Epithelial cell of prostate (primary cell): ENCODE measurements at places on chromosomes 12 and 14.

DNA sequence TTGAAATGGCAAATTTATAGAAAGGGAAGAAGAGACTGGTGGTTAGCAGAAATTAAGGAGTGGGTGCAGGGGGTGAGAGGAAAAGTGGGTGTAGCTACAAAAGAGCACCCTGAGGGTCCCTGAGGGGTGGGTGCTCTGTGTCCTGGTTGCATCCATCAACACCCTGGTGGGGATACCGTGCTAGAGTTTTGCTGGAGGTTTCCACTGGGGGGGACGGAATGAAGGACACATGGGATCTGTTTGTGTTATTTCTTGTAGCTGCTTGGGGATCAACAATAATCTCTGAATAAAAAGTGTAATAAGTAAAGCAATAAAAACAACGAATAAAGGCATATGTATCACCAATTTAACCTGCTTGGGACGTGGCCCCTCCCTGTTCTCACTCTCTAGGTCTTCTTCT lies 175.3 kb downstream of the KIF26A start:
- DNase-seq: no peak

DNA sequence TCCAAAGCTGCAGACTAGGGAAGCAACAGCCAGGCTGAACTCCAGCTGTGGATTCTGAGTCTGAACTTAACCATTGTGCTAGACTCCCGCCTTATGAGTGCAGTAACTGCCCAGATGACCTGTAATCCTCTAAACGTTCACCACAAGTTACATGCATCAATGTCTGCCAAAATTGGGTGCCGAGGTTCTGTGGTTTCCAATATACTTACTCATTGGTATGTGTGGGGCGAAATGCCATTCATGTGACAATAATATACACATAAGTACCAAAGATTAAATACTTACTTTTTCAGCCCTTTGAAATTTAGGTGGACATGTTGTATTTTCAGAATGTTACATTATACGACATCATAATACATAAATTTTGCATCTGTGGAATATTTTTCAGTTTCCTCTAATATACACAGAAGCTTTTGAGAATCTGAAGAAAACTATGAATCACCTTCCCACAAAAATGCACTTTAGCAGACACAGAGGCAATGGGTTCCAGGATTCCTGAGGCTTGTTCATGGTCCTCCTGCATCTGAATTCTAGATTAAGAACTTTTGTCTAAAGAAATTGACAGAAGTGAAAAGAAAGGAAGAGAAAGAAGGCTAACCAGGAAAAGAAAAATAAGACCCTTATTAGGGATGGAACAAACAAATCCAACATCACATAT lies 31.7 kb downstream of the GRIP1 start:
- DNase-seq: peak; percentile 57

DNA sequence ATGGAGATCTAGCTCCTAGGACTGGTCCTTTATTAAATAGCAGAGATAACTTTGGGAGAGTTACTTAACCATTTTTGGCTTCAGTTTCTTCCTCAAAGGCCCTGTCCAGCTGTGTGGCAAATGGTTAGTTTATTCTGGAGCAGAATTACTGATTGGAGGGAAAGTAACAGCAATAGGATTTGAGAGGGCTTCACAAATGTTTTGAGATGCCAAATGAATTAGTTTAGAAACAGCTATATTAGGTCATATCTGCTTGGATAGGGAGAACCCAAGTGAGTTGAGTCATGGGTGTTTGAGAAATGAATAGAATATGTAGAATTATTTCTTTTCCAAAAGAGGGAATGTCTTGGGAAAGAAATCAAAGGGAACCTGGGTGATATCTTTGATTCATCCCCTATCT lies 17.5 kb downstream of the RASSF3 start:
- no peak for DNase-seq

- DNase-seq: no peak
Observed at GRCh38 chr12:66196806-66197205, 7.8 kb downstream of the IRAK3 start.
